NCI-H524 (cell line): ENCODE measurements at places on chromosomes 13 and 19.

DNA sequence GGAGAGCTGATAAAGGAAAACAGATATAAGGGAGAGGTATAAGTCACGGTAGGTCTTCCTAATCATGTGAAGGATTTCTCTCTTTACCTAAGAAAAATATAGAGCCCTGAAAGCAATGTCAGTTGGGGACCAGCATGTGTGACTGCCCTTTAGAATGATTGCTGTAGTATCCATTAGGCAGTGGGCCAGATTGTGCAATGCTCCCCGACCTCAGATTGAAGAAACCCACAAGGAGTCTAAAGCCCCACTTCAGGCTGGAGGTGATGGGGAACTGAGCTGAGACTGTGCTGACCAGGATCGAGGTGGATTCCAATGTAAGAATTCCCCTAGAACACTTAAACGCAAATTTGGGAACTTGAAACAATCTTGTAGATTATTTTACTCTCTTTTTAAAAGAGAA, 614.4 kb downstream of the LIG4 start:
- no peak for DNase-seq

DNA sequence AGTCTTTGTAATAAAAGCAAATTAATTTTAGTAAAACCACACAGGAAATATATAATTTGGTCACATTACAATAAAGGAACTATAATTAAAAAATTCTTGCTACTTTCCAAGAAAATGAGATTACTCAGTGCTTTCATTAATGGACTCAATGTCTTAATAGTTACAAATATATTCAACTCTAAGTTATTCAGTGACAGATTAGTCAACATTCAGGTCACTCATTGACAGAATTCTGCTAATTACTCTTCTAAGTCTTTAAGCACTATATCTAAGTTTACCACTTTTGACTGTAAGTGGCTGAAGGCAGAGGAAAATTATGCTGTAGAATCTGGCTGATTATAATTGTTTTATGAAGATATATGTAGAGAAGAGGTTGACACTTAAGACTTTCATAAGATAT, 1365.0 kb downstream of the EFNB2 start:
- DNase-seq, result no peak

DNA sequence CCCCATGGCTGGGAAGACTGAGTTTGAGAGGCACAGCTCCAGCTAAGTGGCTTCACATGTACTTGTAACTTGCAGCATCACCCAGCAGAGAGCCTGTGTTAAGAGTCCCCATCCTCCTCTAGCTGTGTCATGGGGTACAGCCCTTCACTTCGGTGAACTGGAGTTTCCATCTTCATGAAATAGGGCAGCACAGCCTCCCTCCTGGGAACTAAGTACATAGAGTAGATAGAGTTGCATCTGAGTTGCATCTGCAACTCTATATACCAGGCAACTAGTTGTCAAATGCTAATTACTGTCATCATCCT, 1.2 kb downstream of the PRDX2 start:
- DNase-seq, result no peak

DNA sequence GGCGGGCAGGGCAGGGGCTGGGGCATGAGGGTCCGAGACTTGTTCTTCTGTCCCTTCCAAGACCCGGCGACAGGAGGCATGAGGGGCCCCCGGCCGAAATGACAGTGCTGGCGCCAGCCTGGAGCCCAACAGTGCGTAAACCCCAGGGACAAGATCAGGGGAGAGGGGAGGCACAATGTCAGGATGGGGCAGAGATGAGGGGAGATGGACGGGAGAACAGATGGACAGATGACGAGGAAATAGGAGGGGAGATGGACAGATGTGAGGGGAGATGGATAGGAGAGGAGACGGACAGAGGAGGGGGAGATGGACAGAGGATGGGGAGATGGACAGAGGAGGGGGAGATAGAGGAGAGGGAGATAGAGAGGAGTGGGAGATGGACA, 518 bp downstream of the FLT3LG start:
- no peak for DNase-seq

GRCh38 chr13:98048265-98048664, 94.6 kb upstream of the FARP1 start:
- no peak for DNase-seq

DNA sequence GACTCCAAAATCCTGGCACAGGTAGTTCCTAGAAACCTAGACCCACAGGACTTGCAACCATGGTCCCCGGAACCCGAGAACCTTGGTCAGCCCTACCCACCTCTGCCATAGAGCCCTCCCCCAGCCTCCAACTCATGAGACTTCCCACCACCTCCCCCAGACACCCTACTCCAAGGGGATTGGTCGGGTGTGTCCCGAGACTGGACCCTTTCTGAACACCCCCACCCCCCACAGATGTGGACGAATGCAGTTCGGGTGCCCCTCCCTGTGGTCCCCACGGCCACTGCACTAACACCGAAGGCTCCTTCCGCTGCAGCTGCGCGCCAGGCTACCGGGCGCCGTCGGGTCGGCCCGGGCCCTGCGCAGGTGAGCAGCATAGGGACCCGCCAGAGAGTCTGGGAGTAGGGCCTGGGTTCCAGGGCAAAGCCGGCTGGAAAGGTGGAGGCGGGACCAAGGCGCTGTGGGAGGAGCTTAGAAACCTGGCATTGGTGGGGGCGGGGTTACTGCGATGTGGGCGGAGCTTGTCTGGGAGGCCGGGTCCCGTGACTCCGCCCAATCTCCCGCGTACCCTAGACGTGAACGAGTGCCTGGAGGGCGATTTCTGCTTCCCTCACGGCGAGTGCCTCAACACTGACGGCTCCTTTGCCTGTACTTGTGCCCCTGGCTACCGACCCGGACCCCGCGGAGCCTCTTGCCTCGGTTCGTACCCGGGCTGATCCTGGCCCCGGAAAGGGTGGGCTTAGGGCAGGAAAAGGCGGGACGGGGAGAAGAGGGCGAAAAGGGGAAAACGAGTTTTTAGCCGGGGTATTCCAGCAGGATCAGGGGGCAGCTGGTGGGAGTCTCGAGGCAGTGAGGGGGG, 11.9 kb downstream of the LTBP4 start:
- DNase-seq, result no peak

GRCh38 chr19:16042533-16043085, 33.7 kb upstream of the TPM4 start:
- no peak for DNase-seq

DNA sequence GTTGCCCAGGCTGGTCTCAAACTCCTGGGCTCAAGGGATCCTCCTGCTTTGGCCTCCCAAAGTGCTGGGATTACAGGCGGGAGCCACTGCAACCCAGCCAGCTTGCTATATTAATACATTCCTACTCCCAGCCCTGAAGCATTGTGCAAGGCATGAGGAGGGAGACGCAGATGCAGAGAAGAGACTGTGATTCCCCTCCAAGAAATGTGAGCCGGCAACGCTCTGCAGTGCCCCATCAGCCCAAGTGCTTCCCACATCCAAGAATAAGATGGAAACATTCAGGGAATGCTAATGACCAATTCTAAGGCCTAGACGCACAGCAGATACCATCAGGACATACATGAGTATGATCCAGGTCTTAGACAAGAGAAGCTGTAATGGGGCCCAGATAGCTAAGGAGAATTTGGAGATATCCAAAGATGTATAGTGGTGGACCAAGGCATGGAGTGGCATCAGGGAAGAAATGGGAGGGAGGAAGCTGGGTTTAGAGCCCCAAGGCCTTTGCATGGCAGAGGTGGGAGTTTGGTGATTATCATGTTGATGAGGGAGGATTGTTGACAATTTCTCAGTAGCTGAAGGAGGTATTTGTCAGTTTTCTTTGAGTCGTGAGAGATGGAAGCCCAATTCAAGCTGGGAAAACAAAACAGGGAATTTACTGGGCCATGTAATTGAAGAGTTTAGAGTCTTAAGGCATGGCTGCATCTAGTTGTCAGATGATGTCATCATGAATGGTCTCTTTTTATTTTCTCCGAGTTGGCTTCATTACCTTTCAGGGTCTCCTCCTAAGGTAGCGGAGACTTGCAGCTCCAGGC, 2.9 kb downstream of the PPM1N start:
- DNase-seq, result no peak

DNA sequence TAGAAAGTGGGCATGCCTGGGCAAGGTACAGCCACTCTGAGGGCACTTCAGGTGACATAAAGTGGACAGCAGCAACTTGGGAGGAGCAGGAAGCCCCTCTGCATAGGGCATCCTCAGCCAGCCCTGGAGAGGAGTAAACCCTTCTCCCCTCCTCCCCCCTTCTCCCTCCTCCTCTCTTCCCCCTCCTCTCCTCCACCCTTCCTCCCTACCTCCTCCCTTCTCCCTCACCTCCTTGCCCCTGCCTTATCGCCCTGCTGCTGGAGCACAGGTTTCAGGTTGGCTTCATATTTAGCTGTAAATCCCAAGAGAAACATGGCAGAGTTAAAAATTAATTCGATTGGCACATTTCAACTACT, 30.5 kb upstream of the ATP12A start:
- DNase-seq, result no peak
